ENCODE measurements at places on chromosomes 3 and 15.
A peak's percentile ranks its signal among the peaks of the same experiment; 100 is the strongest.

GRCh38 chr3:173622166-173622565 lies 224.6 kb downstream of the NLGN1 start:
- DNase-seq, result no peak

- DNase-seq, result no peak
Measured at GRCh38 chr15:96166223-96167200, 164.0 kb upstream of the NR2F2 start.

GRCh38 chr3:71551311-71551919 lies 32.1 kb downstream of the FOXP1 start:
- DNase-seq, result no peak

DNA sequence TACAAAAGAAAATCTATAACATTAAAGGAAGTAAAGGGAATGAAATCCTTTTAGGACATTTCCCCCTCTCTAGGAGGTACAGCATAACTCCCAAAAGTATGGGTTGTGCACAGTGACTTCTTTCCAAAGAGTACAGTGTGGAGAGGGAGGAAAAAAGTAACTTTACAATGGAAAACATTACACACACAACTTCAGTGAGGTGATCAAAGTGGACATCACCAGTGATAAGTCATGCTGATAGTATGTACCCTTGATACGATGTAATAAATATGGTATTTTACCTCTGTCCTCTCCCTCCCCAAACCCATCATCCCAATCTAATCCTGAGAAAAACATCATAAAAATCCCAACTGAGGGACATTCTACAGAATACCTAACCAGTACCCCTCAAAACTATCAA lies 10.8 kb downstream of the PLD1 start:
- no peak for DNase-seq

GRCh38 chr3:67617518-67617917 lies 36.9 kb downstream of the SUCLG2 start:
- DNase-seq, result no peak

DNA sequence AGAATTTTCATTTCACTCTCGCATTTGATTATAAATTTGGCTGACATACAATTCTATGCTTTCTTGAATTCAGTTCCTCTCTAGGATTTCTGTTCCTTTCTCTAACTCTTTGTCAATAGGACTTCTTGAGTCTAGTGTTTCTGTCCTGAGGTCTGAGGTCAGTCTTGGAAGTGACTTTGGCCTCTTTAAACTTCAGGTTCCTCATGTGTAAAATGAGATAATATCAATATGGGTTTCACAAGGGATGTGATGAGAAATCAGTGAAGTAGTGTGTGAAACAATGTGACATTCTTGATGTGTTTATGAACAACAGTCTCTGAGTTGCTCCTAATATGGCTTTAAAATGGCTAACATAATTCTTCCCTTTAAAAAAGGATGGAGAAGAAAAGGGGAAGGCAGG lies 92.2 kb downstream of the SV2B start:
- no peak for DNase-seq

DNA sequence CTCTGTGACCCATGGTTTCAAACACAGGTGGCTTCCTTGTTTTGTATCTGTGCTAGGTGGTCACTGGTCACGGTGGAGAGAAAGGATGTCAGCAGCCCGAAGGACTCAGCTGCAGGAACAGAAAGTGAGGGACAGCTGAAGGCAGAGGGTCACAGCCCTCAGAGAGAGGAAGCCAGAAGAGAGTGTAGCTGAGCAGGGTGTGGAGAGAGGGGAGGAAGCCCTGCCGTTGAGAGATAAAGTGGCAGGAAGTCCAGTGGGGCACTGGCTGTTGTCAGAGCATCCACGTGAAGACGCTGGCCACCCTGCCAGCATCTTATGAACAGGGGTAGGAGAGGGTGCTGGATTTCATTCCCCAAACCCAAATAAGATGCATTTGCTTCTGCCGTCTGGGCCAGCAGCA lies 36.9 kb downstream of the LIMD1 start:
- DNase-seq, result peak; percentile 49

- no peak for DNase-seq
Measured at GRCh38 chr3:177523067-177523675, 325.9 kb upstream of the TBL1XR1 start.

DNA sequence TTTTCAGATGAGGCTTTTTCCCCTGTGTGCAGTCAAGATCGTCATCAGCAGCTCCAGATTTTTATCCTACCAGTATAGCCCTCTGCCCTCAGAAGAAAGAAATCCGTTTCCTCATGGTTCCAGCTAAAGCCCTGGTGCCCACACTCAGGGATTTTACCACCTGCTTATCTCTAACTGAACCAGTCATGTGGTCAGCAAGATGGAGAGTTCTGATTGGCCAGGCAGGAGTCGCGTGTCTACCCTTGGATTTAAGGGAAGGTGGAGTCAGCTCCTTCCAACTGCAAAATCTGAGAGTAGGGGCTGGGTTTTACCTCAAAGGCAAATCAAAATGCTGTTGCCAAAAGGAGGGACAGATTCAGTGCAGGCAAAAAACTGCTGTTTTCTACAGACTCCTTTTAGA lies 135.3 kb downstream of the LRTM1 start:
- no peak for DNase-seq

DNA sequence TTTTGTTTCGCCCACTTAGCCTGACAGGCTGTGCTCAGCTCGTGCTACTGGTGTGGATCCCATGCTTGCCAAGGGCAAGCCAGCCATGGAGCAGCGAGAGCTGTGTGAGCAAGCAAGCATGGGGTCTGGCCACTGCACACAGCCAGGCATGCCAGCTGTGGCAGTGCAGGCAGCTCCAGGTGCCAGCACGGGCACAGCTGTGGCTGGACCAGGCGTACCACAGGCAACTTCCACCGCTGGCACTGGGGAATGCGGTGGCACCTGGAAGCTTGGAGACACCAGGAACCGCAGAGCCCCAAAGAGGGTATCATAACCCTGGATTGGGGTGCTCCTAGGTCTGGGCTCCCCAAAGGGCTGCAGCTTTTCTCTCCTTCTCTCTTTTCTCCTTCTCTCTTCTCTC lies 4.3 kb upstream of the LIMD1 start:
- no peak for DNase-seq

- no peak for DNase-seq
Measured at GRCh38 chr3:132004571-132004970, 30.2 kb downstream of the CPNE4 start.

DNA sequence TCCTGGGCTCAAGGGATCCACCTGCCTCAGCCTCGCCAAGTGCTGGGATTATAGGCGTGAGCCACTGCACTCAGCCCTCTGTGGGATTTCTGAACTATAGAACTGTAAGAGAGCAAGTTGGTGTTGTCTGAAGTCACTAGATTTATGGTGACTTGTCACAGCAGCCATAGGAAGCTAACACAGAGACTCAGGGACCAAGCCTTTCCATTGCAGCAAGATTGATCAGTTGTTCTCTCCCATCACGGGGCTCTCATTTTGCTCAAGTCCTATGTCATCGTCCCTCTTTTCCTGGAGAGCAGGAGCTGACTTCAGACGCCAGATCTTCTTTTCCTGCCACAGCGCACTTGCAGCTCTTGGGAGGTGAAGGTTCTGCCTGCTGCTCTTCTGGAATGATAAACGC lies 61.0 kb downstream of the APBA2 start:
- no peak for DNase-seq

GRCh38 chr3:127424766-127425504 lies 137.1 kb upstream of the PRR20G start:
- peak; percentile 27 for DNase-seq

DNA sequence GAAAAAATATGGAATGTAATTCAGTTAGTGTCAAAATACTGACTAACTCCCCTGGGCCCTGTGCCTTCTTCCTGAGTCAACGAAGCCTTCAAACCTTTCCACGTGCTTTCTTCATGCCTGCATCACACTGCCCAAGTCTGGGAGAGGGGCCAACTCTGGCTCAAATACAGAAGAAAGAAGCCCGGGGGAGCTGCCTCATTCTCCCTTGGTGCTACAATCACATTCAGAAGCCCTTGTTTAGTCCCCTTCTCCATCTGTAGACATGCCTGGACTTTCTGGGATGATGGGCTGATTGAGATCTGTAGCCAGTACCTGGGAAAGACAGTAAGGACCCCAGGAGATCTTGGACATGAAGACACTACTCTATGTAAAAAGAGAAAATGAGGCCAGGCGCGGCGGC lies 77.8 kb upstream of the GSK3B start:
- DNase-seq, result no peak
